ENCODE measurements at places on chromosomes 1 and 21.

DNA sequence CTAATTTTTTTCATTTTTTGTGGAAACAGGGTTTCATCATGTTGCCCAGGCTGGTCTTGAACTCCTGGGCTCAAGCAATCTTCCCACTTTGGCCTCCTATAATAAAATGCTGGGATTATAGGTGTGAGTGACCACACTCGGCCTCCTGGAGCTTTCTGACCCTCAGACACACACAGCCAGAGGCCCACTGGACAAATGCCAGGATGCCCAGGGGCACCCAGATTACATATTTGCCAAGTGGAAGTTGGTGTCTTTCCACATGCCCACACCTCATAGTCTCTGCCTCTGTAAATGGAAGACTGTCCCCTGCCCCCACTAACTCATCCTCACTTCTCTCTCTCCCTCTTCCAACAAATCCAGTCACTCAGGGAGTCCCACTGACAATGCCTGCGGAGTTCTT, 63.4 kb upstream of the LRP8 start:
- DNase-seq = no peak

DNA sequence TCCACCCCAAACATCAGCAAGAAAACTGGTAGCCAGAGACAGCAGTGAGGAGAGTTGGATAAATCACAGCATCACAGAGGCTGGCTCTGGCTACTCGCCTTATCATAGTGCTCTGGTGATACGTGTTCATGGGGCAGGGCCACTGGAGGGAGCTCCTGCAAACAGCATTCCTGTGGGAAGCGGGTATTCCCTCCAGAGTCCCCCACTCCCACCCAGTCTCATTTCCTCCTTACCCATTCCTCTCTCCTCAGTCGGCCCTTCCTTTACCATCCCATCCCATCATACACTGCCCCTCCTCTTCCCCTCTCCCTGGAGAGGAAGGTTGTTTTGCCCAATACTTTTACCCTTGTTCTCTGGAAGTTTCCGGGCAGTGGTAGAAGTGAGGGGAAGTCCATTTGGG, 7.1 kb downstream of the NHLH2 start:
- no peak for DNase-seq

DNA sequence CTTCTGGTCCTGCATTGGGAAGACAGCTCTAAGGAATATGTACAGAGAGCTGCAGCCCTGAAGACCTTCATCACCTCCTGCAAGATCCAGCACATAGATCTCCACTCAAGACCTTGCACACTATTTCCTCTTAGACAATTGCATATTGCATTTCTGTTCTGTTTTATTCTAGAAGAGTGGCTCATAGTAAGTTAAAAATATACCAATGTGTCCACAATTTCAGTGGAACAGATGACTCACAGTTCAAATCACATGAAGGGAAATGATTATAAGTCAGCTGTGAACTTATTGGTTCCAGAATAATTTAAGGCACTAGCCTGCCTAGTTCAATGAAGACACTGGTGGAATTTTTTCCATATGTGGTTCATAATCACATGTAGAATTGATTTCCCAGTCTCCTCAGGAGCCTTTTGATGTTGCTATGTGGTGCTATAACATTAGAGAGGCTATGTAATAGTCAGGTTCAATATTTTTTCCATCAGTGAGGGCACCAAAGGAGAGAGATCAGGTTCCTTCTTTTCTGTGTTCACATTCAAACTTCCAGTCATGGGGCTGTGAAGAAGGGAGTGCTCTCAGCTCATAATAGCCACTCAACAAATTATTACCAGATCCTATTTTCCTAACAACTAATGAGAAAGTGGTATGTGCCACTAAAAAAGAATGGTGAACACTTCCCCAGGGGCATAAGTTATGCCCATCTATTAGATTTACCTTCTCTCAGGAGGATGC, 9.8 kb upstream of the AK5 start:
- no peak for DNase-seq

DNA sequence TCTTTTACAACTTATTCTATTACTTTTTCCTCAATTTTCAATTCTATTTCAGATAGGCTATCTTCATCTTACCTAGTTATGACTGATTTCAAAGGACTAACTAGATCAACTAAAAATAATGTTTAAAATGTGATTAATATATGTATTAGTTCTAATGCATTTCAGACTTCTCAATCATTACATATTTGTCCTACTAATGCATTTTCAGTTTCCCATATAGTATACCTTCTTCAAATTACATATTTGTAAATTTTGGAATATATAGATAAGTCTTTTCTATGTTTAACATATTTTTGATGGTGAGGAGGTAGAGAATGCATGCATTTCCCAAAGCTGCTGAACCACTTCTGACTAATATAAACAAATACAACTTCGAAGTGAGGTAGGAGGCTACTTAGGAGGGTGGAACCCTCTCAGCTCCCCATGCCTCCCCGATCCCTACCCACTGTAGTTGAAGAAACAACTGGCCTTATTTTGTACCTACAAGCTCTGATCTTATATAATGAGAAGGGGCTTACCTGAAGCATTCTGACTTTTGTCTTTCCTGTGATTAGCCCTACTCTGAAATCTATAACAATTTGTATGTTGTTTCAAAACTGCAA, 1.7 kb downstream of the TRMT1L start:
- DNase-seq = no peak

DNA sequence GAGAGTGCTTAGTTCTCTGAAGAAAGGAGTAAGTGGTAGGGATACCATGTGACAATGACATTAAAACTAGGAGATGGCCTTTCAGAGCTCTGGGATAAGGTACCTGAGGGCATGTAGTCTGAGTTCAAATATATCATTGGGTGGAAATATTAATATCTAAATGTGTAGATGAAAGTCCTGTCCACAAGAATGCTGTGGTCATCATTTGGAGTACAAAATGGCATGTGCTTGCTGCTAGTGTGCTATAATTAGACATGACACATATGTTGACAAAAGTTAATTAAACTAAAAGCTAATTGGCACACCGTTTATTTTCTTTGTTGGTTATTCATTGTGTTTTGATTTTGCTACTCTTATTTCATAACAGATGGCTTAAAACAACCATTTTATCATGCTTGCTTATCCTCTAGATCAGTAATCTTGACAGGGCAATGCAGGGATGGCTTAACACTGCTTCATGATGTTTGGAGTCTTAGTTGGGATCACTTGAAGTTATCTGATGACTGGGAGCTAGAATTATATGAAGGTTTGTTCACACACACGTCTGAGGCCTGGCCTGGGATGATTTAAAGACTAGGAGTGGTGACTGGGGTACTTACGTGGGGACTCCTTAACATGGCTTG, 31.0 kb downstream of the CC2D1B start:
- no peak for DNase-seq

DNA sequence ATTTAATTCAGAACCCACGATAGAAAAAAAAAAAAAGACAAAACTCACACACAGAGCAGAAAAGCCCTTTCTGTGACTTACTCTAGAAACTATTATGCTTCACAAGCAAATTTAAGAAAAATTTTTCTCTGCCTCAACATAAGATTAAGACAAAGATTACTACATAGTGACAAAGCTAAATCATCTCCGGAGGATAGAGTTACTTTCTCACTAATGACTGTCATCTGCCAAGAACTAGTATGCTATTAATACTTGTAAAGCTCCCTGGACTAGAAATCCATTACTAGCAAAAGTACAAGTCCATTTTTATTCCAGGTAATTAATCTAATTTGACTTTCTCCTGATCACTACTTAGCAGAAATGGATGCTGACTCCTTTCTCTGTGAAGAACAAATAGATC, 25.9 kb downstream of the GREM2 start:
- no peak for DNase-seq

DNA sequence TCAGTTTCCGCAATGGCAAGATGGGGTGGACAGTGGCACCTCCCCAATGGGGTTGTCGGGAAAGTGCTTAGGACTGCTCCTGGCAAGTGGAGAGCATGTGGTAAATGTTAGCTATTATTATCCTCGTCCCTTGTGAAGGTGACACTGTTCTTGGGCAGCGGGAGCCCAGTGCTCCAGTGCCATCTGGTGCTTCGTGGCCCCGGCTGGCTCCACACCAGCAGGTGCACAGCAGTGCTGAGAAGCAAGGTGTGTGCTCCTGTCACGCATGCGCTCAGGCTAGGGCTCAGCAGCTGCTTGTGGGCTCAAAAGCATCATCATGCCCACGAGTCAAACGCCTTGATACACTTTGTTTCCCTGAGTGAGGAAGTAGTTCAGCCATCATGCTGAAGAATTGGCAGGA, 24.9 kb upstream of the KCNC4 start:
- DNase-seq = no peak

DNA sequence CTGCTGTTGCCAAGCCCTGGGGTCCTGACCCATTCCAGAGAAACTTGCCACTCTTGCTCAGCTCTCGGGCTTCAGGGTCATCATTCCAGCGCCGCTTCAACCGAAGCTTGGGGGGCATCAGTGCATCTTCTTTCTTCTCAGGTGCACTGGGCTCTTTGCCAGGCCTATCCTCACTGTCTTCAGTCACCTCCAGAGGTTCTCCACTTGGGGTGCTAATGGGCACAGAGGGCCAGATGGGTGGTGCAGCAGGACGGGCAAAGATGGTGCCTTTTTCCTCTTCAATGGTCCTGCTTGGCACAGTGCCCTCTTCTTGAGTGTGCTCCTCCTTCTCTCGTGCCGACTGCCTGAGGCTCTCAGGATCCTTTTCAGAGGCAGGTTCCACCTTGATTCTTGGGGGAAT, 13.3 kb downstream of the ETV3 start:
- no peak for DNase-seq

DNA sequence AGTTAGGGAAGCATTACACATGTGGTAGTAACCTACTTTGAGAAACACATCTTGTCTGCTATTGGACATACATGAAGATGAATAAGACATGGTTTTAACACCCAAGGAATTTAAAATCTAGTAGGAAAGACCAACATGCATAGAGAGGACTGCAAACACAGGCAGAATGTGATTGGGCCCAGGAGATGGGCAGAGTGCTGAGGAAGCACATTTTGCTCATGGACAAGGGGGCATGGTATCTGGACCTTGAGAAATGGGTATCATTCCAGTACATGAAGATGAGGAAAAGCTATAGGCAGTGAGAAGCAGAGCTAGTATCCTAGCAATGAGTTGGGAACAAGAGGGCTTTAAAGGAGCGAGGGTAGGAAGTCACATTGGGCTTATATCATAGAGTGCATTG, 142.7 kb downstream of the SPATA46 start:
- DNase-seq = no peak

DNA sequence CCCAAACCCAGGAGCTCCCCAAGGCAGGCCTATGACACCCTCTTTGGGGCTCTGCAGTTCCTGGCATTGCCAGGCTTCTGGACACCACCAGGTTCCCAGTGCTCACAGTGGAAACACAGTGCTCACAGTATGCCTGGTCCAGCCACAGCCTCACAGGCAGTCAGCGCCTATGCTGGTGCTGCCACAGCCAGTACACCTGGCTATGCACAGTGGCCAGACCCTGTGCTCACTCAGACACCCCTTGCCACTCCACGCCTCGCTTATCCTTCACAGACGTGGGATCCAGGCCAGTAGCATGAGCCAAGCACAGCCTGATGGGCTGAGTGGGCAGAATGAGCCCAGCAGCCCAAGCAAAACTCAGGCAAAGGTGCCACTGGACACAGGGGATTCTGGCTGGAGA, 579.2 kb upstream of the ADGRL2 start:
- DNase-seq = no peak

- no peak for DNase-seq
These were observed 159.8 kb upstream of the KCNJ6 start for GRCh38 chr21:38075833-38076587.

- peak; percentile 25 for DNase-seq
These were observed 925 bp downstream of the PDE9A start for GRCh38 chr21:42654179-42654912.

GRCh38 chr1:212477680-212478466, 45.2 kb downstream of the NENF start:
- DNase-seq = no peak

All from activated CD4-positive, alpha-beta T cell treated with anti-CD3 and anti-CD28 coated beads, Interleukin-2, amount 50 U/mL, for 48 hours (primary cell).